ENCODE measurements at places on chromosomes 5 and 9.

GRCh38 chr5:16508730-16509531, 43.3 kb upstream of the ZNF622 start:
- peak; percentile 16 for DNase-seq

GRCh38 chr9:123834889-123835562, 94.9 kb downstream of the DENND1A start:
- peak; percentile 25 for DNase-seq

DNA sequence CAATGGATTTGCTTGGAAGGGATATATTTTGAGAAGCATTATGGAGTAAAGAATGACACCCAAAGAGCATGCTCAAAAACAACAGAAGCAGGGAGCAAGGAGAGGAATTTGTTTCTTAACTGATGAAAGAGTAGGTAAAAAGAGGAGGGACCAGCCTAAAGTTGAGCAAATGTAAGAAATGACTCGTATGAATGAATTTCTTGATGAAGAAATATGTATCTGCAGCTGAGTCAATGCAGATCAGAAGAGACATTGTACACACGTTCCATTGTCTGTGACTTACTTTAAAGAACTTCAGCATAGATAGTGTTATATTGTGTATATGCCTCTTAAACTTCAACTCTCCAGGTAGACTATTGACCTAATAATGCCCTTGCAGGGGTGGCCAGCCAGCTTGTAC, 112.7 kb upstream of the NREP start:
- peak; percentile 32 for DNase-seq

DNA sequence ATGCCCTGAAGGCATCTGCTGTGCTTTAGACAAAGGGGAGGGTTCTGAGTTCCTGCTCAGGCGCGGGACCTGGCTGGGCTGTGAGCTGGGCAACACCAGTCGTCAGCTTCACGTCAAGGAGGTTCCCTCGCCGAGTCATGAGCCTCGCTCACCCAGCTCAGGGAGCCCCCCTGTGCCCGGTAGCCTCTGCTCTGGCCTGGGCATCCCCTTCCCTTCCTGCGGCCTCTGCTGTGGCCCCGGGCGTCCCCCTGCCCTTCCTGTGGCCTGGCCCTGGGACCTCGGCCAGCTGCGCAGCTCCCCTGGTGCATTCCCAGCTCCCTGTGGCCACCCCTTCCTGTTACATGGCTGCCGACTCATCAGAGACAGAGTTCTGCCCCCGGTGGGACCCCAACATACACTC, 29.8 kb downstream of the TERT start:
- no peak for DNase-seq

- DNase-seq, result no peak
These were observed 106.9 kb upstream of the ST8SIA4 start for GRCh38 chr5:101009758-101010519.

DNA sequence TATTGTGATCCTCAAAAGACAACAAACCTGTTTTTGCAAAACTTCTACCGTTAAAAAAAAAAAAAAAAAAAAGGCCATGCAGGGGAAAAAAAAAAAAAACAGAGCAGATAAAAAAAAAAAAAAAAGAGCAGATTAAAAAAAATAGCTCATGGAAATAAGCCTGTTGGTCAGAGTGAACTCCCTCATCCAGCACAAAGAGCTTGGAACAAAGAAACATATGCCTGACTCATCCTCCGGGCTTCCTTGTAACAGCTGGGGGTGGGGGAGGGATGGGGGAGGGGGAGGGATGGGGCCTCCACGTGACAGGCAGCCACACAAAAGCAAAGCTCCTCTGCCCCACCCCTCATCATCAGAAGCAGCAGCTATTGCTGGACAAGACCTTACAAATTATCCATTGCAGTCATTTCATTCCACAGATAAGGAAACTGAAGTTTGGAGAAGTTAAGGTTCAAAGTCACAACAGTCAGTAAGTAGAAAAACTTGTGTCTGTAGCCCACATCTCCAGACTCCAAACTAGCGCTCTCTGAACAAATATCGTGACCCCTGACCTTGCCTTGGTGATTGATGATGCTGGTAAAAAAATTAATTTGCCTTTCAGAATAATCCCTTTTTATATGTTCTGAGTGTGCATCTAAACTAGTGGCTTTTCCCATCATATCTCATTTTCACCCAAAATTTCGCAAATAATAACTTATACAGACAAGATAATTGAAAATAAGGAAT, 38.9 kb downstream of the SLC35D2 start:
- DNase-seq, result peak; percentile 98

DNA sequence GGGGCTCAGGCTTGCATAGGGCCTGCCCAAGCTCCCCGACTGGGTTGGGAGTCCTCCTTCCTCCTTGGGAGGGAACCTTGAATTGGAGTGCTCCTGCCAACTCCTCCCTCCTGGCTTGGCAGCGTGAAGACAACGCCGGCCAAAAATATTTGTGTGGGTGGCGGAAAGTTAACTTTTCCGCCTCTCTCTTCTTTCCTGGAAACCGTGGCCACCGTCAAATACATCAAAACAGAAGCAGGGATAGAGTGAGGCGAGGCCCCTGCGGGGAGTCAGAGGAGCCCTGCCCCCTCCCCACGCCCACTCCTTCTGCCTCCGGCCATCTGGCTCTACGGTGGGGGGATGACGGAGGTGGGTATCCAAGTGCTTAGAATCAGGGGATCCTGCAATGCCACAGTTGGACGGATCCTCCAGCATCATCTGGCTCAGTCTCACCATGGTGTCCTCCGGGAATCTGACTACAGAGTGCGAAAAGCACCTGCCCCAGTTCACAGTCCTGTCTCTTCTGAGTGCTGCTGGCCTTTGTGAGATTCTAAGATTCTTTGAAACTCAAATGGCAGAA, 25.2 kb upstream of the SYNPO start:
- DNase-seq, result peak; percentile 55

- no peak for DNase-seq
These were observed at the start of gene LHX3 for GRCh38 chr9:136204838-136205706. Gene LHX3, minus strand, starts transcription at chr9:136205128. Its CDS starts 116 bp downstream, at chr9:136205012.

DNA sequence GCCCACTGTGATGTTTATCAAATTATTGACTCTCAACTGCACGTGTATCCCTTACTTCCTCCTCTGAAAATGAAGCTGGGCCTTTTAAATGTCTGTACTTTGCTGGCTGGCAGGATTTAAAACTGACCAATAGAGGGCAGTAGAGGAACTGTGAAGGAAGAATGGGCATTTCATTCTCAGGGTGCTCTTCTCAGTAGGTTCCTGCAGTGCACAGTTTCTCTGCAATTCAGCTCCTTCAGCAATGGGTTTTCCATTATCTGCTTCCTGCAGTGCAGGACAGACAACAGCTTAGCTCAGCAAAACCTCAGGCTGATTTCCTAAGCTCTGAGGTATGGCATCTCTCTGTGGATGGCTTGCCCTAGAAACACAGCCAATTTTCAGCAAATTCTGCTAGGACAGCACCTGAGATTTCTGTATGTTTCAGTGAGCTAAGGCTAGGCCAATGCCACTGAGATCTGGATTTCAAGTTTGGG, 298.4 kb upstream of the PRDM9 start:
- peak; percentile 24 for DNase-seq

DNA sequence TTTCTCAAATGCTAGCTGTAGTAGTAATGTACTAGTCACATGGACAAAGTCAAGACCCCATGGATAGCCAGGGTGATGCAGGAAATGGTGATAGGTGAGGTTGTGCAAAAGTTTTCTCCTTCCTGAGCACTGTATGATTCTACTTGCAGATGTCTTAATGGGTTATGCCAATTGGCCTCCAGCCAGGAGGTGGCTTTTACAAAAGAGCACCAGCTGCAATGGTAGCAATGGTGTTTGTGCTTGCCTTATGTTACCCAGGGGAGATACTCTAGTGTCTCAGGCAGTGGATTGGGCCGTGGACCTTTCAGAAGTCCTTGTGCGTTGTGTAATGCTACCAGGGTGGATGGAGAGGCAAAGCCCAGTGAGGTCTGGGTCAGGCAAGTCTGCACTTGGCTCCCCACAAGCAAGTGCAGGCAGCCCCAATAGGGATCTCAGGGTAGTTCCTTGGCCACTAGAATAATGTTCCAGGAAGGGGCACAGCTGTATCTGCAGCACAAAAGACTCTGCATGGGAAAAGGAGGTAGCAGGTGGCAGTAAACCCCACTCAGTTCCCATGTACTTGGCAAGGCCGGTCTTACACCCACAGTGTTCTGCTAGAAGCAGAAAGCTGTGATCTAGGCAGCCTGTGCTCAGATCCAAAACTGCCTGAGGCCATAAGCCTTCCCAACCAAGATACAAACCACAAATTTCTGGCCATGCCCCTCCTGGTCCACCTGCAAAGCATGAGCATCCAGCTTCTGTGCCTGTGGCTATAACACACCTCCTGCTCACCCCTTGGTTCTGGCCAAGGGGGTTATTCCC, 46.4 kb upstream of the EDIL3 start:
- no peak for DNase-seq

DNA sequence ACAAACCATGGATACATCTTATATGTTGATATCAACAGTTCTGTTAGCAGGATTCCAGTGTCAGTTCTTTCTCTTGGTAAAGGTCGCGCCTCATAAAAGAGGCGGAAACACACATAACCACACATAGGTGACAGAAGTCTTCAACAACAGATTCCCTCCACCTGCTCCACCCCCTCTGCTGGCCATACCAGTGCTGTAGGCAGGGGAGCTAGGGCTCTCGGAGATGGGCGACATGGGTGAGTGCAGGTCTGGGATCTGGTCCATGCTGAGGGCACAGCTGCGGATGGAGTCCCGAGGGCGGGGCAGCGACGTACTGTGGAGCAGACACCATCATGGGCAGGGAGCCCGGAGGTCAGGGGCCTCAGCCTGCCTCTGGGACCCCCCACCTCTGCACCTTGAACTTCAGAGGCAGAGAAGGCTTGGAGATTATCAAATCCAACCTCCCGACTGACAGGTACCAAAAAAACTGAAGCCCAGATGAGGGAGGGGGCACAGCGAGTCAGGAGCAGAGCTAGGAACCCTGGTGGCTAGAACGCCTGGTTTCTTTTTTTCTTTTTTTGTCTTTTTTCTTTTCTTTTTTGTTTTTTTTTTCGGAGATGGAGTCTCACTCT, 12.0 kb upstream of the TOR2A start:
- no peak for DNase-seq

DNA sequence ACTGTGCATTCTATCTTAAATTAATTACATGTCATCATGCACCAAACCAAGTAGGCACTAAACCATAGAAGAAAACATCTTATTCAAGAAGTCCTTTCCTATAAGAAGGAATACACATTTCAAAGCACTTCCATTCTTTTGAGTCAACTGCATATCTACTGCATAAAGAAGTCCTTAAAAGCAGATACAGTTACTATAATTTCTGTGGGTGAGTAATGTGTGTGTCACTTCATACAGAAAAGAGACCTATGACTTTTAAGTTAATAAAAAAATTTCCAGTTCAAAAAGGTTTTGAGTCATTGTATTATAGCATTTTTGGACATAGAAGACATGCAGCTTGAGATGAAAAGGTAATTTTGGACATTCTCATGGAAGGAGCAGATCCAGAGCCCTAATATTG, 125.0 kb downstream of the DTWD2 start:
- DNase-seq, result no peak

DNA sequence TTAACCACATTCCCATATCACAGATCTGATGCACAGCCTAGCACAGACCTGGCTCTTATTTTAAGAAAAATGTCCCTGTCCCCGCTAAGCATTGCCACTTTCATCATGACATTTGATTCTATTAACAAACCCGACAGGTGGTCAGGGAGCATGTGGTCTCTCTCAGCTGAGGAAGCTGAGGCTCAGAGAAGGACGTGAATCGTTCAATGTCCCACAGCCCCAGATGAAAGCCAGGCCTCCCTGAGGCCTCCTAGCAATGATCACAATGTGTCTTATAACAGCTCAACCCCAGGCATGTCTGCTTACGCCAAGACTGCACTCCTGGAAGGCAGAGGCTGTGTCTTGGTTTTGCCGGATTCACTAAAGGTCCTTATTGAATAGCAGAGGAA, 10.4 kb upstream of the CRB2 start:
- peak; percentile 57 for DNase-seq

- peak; percentile 45 for DNase-seq
These were observed 152.2 kb downstream of the NR2F1-AS1 start for GRCh38 chr5:93428868-93429267.

GRCh38 chr5:76901522-76901921, 51.3 kb upstream of the CRHBP start:
- no peak for DNase-seq

GRCh38 chr5:159825551-159826051, 90.7 kb upstream of the ADRA1B start:
- DNase-seq, result peak; percentile 32

- DNase-seq, result peak; percentile 5
These were observed 65.8 kb downstream of the MTX3 start for GRCh38 chr5:79924936-79925893.

GRCh38 chr5:73464016-73464745, 15.6 kb upstream of the FOXD1 start:
- no peak for DNase-seq

DNA sequence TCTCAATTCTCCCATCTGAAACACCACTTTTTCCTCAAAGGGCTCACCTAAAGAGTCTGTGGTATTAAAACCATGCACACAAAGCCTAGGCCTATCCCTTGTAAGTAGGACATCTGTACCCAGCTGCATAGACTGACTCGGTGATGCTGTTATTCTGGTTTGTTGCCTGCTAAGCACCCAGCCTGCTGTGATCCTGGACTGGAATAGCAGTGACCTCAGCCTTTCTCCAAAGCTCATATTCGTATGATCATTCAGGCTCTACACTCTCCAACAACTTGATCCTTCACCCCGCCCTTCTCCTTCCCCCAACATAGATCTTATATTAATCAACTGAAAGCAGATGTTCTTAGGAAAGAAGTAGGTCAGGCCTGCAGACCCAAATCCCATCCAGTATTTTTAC, 81.4 kb upstream of the WWC1 start:
- no peak for DNase-seq

- DNase-seq, result no peak
These were observed 25.3 kb upstream of the CXCL14 start for GRCh38 chr5:135604056-135604455.

GRCh38 chr5:148632255-148633066, 21.9 kb downstream of the HTR4 start:
- DNase-seq, result no peak

DNA sequence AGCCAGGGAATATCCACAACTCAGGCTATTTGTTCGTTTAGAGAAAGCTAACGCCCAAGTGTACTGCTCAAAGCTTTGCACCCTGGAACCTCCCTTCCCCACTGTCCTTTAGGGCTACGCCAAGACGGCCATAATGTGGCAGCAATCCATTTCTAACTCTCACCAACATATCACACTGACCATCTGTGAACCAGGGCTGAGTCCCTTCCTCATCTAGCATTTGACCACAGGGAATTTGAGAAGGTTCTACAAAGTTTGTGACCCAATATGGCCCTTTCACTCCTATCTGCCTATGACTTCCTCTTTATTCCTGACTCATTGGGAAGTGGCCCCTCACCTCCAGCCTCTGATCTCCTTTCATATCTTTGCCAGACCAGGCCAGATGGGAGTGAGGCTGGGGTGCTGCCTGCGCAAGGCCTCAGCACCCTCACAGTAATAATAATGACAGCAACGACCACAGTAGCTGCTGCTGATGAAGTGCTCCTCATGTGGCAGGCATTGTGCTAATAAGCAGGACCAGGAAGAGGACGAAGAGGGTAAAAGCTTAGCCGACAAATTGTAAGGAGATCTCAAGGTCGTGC, 9.3 kb upstream of the ARAP3 start:
- no peak for DNase-seq

Measured in amniotic epithelial cell (primary cell).